ENCODE measurements at places on chromosomes 2 and 18.

GRCh38 chr2:222796413-222797103, 64.3 kb upstream of the ACSL3 start:
- no peak for DNase-seq

GRCh38 chr2:27162151-27163121, 13.6 kb downstream of the TCF23 start:
- DNase-seq = no peak

- no peak for DNase-seq
Measured at GRCh38 chr2:176100547-176101140, 1.0 kb downstream of the HOXD12 start.

- no peak for DNase-seq
Measured at GRCh38 chr2:30172627-30173026, 25.8 kb downstream of the YPEL5 start.

DNA sequence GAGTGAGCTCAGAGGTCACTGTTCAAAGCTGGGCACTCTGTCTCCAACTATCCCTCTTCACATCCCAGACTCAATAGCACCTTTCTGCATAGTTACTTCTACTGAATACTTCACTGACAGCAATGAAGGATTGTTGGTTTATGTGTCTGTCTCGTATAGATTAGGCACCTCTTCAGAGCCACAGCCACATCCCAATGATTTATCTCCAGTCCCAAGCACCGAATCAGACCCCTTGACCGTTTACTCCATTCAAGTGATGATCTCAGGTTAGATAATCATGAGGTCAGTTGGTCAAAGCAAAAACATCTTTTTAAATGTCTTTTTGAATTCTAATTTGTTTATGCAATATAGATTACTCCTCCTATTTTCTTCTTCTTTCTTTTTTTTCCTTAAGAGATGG, 14.7 kb downstream of the NEDD4L start:
- DNase-seq = peak; percentile 43

GRCh38 chr18:77658299-77658662, 408.6 kb downstream of the GALR1 start:
- DNase-seq = no peak

- DNase-seq = no peak
Measured at GRCh38 chr2:173941567-173941966, 23.6 kb downstream of the SP3 start.

DNA sequence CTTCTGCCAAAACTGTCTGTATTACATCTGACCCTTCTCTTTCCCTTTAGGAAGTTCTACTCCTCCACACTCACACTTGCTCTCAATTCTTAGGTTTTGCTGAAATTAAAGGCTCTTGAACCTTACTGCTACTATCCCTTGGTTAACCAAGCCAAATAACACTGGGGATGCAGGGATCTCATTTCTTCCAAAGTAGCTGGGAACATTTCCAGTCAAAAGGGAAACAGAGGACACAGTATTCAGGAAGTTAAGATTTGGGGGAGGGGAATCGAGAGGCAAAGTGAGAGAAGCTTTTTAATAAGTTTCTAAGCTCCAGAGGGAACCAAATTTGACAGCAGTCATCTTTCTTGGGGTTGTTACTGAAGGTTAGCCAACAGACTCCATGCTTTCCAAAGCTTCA, 6.2 kb downstream of the SEPTIN2 start:
- DNase-seq = no peak

- DNase-seq = no peak
Measured at GRCh38 chr2:190844700-190845401, 35.8 kb upstream of the GLS start.

DNA sequence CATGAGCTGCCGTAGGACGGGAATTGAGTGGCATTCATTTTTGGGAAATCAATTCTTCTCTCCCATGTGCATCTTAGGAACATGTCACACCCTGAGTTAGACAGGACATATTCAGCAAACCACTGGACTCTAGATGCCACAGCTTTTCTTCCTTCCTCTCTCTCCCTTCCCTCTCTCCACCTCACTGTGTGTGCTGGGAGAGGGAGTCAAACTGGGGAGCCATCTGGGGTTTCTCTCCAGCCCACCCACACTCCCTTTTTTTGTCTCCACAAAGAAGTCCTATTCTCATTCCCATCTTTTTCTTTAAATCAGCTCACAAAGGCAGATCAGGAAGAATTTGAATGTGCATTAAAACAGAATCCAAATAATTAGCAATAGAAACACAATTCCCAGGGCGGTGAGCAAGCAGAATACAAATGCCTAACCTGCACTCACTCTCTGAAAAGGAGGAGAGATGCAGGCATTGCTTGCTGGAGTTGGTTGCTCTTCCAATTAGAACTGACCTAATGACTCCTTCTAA, 15.4 kb downstream of the CD28 start:
- DNase-seq = no peak

GRCh38 chr2:70855667-70856066, 20.1 kb upstream of the CD207 start:
- no peak for DNase-seq
